Amygdala (tissue), 56 donors: ENCODE measurements at places on chromosomes 1 and 21.

GRCh38 chr1:23074012-23074411, 54.7 kb downstream of the KDM1A start:
- DNase-seq: no peak

DNA sequence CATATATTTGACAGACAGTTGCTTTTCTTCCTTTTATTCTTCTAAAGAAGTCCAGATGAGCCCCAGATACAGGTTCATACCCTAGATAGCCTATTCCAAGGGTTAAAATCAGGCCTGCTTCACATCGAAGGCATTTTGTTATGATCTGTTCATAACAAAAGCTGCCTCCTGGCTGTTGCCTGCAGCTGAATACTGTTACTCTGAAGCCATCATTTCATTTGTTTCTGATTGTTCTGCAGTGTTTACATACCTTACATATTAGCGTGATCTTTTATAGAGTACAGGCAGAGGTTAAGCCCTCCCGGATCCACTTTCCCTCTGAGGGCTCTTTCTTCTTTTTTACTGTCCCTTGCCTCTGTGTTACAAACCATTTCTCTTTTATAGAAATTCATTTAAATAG, 219.0 kb upstream of the HOOK1 start:
- no peak for DNase-seq

- DNase-seq: no peak
Measured at GRCh38 chr1:3902571-3903091, 2.6 kb upstream of the C1orf174 start.

DNA sequence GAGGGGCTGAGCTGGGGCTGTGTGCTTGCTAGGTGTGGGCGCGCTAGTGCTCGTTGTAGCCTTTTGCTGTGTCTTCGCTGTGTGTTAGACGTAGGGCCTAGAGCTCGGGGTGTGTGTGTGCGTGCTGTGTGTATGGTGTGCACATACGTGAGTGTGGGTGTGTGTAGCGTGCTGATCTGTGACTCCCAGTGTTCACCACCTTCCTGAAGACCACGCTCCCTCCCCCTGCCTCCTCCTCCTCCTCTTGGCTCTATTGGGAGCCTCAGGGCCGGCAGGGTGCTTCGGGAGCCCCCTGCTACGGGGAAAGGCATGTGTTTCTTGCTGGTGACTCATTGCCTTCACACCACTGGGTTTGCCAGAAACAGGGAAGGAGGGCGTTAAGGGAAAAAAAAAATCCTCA, 9.4 kb upstream of the KCNC4 start:
- DNase-seq: no peak
